ENCODE measurements at places on chromosomes 2 and 18.

- no peak for DNase-seq
Measured at GRCh38 chr2:218822622-218823021, 9.0 kb downstream of the PRKAG3 start.

- DNase-seq, result no peak
Measured at GRCh38 chr2:116167107-116167506, 1647.4 kb upstream of the DDX18 start.

GRCh38 chr18:35436076-35436649 is 59.0 kb upstream of the ZNF396 start:
- no peak for DNase-seq

DNA sequence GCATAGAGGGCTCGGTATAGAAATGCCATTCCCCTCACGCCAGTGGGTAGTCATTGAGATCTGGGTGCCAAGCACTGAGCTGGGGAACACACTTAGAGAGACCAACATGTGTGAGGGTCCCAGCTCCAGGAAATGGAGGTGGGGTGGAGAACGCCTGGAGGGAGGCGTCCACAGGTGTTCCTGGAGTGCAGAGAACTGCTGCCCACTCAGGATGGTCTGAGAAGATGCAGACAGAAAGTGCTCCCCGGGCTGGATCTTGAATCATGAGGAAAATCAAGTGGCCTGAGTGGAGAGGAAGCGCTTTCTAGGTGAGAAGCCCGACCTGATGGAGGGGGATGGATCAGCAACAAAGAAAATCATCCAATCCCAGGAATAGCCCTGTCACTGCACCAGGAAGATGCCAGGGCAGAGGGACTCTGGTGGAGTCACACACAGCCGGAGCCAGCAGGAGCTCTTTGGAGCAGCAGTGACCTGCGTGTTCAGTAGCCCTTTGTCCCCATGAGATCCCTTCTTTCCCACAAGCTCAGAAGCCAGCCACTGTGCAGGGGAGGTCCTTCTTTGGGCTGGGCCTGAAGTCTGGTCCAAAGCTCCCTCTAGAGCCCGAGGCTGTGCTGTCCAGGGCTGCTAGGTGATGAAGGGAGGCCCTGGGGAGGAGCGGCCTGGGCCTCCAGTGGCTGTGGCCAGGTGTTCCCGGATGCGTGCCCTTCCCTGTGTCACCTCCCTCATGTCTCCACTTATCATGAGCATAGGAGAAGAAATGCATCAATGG is 112.3 kb downstream of the RNF144A start:
- DNase-seq, result no peak
